Fibroblast of lung (primary cell): ENCODE measurements at places on chromosomes 3 and 15.

DNA sequence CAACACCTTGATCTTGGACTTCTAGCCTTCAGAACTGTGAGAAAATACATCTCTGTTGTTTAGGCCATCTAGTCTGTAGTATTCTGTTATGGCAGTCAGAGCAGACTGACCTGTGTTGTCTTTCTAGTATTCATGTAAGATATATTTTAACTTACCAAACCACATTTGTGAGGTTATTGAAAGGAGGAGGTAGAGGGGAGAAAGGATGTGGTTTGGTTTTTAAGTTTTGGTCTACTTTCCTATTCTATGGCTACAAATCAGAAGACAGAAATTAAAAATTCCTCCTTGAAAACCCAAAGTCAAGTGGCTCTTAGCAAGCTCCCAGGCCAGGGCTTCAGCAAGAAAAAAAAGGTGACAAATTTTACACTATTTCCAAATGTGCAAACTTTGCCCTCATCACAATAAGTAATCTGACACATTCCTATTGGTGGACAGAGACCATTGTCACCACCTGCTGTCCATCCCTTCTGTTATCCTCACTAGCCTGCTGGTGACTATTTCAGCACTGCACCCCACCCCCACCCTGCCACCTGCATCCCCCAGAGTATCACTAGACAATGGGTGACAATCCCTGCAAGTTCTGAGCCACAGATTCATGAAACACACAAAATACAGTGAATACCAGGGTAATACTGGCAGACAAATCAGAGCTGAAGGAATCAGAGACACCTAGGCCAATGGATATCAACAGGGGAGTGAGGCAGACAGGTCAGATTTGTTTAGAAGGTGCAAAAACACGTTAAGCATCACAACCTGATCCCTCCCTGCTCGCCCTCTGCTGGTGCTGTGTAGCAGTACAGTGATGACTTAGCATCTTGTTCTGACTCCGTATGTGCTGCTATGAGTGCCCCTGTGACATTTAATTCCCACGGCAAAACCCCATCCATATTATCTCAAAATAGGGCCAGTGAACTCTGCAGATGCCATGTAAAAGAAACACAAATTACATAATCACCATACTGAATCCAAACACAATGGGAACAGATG is 79.0 kb upstream of the DCLK3 start:
- peak; percentile 19 for DNase-seq

GRCh38 chr15:88902221-88902835 is 7.0 kb upstream of the HAPLN3 start:
- no peak for DNase-seq

GRCh38 chr3:66994588-66994987 is 3.5 kb upstream of the KBTBD8 start:
- no peak for DNase-seq

GRCh38 chr15:93826790-93827189 is 404.6 kb upstream of the MCTP2 start:
- DNase-seq, result no peak

DNA sequence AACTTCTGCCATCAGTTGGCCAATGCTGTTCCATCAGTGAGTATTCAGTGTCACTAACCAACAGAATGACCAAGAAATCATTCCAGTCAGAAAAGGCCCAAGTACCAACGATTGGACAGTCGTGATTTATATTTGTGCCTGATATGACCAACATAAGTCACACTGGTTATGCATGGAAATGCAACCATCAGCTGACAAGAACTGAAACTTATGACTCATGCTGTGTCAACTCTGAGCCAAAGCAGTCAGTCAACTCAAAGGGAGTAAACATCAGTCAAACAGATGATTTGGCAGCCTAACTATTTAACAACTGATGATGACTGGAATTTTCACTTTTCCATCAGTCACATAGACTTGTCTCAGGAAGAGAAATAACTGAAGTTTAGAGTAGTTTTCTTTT is 142.4 kb downstream of the ANXA2 start:
- no peak for DNase-seq

DNA sequence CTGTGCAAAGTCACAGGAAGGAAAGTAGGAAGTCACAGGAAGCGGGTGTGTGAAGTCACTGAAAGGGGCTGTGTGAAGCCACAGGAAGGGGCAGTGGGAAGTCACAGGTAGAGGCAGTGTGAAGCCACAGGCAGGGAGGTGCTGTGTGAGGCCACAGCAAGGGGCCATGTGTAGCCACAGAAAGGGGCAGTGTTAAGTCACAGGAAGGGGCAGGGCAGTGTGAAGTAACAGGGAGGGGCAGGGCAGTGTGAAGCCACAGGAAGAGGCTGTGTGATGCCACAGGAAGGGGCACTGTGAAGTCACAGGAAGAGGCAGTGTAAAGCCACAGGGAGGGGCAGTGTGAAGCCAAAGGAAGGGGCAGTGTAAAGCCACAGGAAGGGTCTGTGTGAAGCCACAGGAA is 36.5 kb downstream of the GASK1A start:
- no peak for DNase-seq

- DNase-seq, result peak; percentile 92
Observed at GRCh38 chr15:70870051-70870450, 16.1 kb upstream of the LARP6 start.
